Aorta (tissue), 5 donors: ENCODE measurements at places on chromosomes 1 and 21. TPM values are rescaled to one million over a fixed set of nuclear protein-coding genes. Genes with fewer than 3 reads are reported as not detected.

CRP gene
- polyA plus RNA-seq: 0.05 TPM

DPM3 gene
- 200 TPM for polyA plus RNA-seq

TSPAN1 gene
- polyA plus RNA-seq: 26.5 TPM

KRTAP26-1 gene
- not detected for polyA plus RNA-seq

VCAM1 gene
- 18.7 TPM for polyA plus RNA-seq

MEX3A gene
- 0.13 TPM for polyA plus RNA-seq

WNT3A gene
- not detected for polyA plus RNA-seq

TFF2 gene
- polyA plus RNA-seq: 2.1 TPM

TMEM125 gene
- not detected for polyA plus RNA-seq

SLAMF1 gene
- not detected for polyA plus RNA-seq

SHISAL2A gene
- polyA plus RNA-seq: 0.23 TPM

OR2T29 gene
- not detected for polyA plus RNA-seq

GRCh38 chr1:16926491-16927073, 4.9 kb downstream of the CROCC start:
- DNase-seq: peak; percentile 59

- peak; percentile 69 for DNase-seq
These were observed 3.4 kb downstream of the MYOM3 start for GRCh38 chr1:24108334-24109165.

DNA sequence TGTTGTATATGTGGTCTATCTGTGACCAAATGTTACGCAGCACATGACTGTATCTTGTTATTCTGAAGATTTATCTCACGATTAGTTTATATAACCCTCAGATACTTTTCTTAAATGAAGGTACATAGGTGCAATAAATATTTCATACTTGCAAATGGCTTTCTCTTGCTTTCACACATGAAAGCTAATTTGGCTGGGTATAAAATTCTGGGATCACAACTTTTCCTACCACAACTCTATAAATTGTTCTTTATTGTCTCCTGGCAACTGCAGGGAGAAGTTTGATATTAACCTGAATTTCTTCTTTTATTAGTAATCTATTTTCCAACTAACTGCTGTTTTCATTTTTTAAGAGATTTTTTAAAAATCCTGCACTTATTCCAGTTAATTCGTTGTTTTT, 58.9 kb downstream of the KCNK2 start:
- no peak for DNase-seq

- no peak for DNase-seq
These were observed 49.8 kb downstream of the CSMD2 start for GRCh38 chr1:34115233-34115632.

DNA sequence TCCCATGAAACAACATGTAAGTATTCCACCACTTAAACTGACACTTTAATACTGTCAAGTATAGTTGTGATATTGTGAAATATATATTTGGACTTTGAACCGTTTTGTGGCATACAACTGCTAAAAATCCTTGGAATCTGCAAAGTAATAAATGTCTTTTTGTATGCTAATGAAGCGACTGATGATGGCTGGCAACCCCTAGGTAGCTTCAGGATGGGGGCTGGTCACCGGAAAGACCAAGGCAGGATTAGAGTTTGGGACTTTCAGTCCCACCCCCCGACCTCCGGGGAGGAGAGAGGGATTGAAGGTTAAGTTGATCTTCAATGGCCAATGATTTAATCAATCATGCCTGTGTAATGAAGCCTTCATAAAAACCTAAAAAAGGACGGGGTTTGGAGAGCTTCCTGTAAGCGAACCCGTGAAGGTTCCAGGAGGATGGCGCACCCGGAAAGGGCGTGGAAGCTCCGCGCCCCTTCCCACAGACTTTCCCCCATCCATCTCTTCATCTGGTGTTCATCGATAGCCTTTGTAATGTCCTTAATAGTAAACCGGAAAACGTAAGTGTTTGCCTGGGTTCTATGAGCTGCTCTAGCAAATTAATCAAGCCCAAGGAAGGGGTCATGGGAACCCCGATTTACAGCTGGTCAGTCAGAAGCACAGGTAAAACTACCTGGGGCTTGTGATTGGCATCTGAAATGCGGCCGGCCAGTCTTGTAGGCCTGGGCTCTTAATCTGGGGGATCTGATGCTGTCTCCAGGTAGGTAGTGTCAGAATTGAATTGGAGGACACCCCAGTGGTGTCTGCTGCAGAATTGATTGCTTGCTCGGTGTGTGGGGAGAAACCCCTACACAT, 1.8 kb upstream of the ZNF281 start:
- DNase-seq: no peak

- no peak for DNase-seq
These were observed 42.4 kb upstream of the GADD45A start for GRCh38 chr1:67642629-67643028.

DNA sequence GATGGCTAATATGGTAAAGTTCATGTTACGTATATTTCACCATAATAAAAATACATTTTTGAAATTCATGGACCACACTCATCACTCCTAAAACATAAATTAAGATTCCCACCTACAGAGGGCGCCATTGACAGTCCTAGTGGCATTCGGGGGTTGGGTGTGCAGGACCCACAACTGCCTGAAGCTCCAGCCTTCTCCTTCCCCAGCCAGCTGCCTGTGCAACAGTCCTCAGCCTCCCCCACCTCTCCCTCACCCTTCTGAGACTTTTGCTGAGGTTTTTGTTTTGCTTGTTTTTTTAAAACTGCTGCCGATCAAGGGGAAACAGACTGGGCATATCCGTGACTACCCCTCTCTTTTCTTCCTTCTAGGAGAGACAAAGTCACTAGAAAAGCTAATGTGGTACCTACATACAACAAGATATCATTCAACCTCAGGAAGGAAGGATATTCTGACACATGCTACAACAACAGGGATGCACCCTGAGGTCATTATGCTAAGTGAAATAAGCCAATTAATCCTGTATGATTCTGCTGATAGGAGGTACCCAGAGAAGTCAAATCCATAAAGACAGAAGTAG, 9.2 kb upstream of the EVA1C start:
- DNase-seq: no peak

- no peak for DNase-seq
These were observed 44.9 kb downstream of the NUAK2 start for GRCh38 chr1:205276689-205277065.

GRCh38 chr1:221239181-221239580, 359.9 kb downstream of the HLX start:
- DNase-seq: no peak

- no peak for DNase-seq
These were observed 10.2 kb upstream of the EPHA2 start for GRCh38 chr1:16166117-16166516.

GRCh38 chr21:44533891-44534627, 5.9 kb downstream of the KRTAP10-1 start:
- DNase-seq: no peak

DNA sequence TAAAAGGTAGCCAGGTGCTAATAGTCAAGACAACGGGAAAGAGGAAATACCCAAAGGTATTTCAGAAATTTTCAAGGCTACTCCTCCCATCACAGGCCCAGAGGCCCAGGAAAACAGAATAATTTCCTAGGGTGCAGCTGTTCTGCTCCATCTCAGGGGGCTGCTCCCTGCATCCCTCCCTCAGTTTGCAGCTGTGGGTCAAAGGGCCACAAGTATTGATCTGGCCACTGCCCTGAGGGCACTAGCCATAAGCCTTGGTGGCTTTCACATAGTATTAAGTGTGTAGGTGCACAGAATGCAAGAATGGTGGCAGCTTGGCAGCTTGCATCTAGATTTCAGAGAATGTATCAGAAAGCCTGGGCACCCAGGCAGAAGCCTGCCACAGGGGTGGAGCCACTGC, 179.5 kb downstream of the TTLL7 start:
- no peak for DNase-seq

DNA sequence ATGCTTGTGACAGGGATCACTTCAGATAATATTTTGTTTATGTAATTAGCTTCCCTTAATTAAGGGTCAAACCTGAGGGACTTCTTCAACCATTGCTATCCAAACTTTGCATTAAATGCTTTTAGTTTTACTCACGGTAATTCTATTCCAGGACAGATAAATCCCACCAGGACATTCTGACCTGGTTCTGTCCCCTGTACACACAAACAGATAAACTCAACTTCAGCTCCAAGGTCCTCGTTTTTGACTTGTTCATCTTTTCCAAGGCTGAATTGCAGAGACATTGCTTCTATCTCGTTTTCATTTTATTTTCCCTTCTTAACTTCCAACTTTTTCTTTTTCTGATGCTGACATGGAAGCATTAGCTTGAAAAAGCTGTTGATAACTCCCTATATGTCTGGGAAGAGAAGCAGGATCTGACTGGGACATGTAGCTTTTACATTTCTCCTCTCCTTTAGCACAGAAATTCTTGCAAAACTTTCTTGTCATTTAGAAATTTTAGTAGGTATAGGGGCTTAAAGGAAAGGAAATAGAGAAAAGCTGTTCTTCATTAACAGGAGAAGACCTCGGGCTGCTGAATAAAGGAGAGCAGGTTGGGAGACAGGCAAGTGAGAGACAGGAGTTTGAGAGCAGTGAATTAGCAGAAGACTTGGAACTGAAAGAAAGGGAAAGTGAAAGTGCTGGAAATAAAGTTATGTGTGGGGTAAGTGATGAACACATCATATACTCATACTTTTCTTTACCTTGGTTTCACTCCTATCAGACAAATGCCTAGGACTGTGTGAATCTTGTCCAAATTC, 231.7 kb upstream of the B3GALT2 start:
- DNase-seq: no peak

DNA sequence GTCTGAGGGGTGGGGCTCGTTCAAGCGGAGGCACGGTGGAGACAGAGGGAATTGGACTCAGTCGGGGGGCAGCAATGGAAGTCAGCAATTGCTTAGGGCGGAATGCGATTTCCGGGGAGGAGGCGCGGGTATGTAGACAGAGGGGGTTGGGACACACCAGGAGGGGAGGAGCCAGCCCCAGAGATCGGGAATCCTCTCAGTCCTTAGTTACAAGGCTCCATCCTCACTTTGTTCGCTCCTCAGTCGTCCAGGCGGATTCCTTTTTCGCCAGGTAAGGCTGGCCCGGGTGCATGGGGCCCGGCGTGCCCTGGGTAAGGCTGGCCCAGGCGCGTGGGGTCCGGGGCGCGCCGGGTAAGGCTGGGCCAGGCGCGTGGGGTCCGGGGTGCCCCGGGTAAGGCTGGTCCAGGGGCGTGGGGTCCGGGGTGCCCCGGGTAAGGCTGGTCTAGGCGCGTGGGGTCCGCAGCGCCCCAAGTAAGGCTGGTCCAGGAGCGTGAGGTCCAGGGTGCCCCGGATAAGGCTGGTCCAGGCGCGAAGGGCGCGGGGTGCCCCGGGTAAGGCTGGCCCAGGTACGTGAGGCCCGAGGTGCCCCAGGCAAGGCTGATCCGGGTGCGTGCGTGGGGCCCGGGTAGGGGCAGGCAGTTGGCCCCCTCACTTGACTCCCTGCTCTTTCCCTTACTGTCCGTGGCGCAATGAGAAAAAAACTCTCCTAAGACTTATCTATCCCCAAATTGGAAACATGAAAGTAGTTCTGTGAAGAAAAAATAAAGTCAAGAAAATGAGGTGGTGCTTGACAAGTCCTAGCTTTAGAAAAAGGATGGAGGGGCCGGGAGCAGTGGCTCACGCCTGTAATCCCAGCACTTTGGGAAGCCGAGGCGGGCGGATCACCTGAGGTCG, at the start of gene L1TD1:
L1TD1 (plus strand) TSS at position 199 of the 894 bp plus-strand sequence. CDS start 11,780 bp downstream, outside the sequence.
- DNase-seq: no peak

DNA sequence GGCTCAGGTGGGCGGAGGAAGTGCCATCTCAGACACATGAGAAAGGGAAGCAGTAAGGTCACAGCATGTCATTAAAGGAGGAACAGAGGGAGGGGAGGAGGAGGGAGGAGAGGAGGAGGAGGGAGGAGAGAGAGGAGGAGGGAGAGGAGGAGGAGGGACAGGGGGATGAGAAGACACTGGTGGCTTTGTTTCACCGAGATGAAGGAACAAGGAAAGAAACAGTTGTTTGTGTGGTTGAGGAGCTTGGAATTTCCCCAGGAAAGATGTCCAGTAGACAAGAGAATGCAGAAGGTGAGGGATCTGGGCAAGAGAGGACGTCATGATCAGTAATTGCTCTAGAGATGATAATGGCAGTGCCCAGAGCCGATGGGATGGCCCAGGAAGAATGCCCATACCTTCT, 97.7 kb downstream of the AJAP1 start:
- DNase-seq: no peak

- DNase-seq: peak; percentile 25
These were observed 3.9 kb downstream of the TMEM63A start for GRCh38 chr1:225878282-225878681.

DNA sequence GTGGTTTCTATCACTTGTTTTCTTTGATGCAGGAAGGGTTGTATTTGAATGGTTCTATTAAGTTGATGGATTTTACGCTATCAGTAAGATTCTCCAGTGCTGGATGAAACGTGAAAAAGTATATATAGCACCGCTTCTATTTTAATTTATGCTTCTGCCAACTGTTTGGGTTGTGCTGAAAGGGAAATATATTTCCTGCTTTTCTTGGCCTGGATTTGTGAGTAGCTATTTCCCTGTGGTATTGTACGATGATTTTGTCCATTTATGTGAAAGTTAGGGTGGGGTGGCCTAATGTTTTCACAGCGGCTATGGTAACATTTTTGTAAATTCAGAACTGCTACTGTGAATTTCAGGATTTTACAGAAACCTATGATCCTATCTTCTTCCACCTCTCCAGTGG, 322 bp downstream of the C1orf162 start:
- no peak for DNase-seq

GRCh38 chr1:218425647-218426342, 80.7 kb downstream of the TGFB2 start:
- no peak for DNase-seq

GRCh38 chr21:25735646-25736597, 1.1 kb downstream of the GABPA start:
- peak; percentile 95 for DNase-seq

GRCh38 chr1:2474933-2475371, 1.1 kb upstream of the PLCH2 start:
- DNase-seq: no peak

DNA sequence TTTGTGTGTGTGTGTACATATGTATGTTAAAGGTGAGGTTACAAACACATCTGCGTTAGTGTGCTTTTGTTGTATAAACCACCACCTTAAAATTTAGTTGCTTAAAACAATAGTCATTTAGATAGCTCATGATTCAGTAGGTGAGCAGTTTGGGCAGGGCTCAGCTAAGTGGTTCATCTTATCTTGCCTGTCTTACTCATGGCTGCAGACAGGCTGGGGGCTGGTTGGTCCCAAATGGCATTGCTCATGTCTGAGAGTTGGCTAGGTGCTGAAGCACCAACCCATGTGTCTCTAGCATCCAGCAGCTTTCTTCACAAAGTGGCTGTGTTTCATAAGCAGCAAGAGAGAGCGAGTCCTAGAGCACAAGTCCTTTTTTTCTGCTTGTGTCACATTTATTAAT, 91.4 kb downstream of the MACF1 start:
- no peak for DNase-seq

DNA sequence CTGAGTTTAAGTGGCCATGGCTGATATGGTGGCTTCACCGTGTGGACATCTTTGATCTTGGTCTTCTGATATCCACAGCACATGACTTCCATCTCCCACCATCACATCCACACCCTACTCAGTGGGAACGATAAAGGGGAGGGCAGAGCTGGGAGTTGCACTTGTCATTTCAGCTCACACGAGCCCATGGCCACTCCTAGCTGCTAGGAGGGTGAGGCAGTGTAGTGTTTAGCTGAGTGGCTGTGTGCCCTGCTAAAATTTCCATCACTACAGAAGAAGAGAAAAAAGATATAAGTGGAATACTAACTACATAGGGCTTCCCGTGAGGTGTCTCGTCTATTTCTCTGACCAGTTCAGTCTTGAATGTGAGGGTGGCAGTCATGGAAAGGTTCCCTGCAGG, 123.3 kb upstream of the EDN2 start:
- DNase-seq: no peak

- no peak for DNase-seq
These were observed 291.8 kb upstream of the CAMK1G start for GRCh38 chr1:209291715-209292114.
